ENCODE measurements at places on chromosomes 1 and 21. TPM values are rescaled to one million over a fixed set of nuclear protein-coding genes. Genes with fewer than 3 reads are reported as not detected.
A peak's percentile ranks its signal among the peaks of the same experiment; 100 is the strongest.

DNA sequence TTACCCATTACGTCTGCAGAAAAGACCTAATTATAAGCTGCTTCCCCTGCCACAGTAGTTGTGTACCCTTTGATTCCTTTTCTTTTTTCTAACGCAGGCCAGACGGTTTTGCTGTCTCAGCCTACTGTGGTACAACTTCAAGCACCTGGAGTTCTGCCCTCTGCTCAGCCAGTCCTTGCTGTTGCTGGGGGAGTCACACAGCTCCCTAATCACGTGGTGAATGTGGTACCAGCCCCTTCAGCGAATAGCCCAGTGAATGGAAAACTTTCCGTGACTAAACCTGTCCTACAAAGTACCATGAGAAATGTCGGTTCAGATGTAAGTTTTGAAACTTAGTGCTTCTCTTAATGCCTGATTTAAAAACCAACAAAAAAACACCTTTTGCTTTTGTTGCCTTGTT lies 35.8 kb downstream of the ATF6 start:
- H3K27ac ChIP-seq, result no peak overlapping the region
- no peak overlapping the region for H3K4me3 ChIP-seq
- no peaks in the 10 kb centered on the region for H3K27me3 ChIP-seq
- peaks cover 23% of the 10 kb centered on the region for H3K4me1 ChIP-seq
- peaks cover 41% of the 10 kb centered on the region for H3K36me3 ChIP-seq

GRCh38 chr1:43912607-43913006 lies 21.0 kb upstream of the ARTN start:
- no peaks in the 10 kb centered on the region for H3K4me1 ChIP-seq
- H3K4me3 ChIP-seq, result no peak overlapping the region
- H3K36me3 ChIP-seq, result no peaks in the 10 kb centered on the region

DNA sequence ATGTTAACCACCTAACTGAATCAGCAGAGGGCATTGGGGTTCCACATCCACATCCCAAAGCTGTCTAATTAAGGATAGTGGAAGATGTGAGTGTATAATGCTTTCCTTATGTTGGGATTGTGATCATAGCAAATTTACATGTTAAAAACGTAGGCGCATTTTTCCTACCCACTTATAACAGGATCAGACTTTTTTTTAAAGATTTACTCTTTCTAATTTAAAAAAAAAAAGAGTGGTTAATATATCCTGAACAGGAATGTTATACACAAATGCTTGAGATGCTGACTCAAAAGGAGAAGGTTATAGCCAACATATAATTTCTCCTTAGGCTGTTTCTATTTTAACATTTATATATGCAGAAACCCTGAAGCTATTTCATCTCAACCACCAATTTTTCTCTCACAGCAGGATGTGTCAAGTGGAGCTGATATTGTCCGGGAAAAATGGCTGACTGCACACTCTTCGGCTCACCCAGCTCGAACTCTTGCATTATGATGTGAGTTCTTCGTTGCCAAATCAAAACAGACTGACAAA lies 40.3 kb downstream of the RGS5 start:
- H3K4me1 ChIP-seq, result no peaks in the 10 kb centered on the region
- DNase-seq, result no peak
- H3K36me3 ChIP-seq, result peaks cover 8% of the 10 kb centered on the region
- H3K27me3 ChIP-seq, result no peaks in the 10 kb centered on the region

- H3K4me1 ChIP-seq, result peaks cover 3% of the 10 kb centered on the region
- no peaks in the 10 kb centered on the region for H3K36me3 ChIP-seq
- no peak within 1 kb of the TSS for H3K27ac ChIP-seq
- H3K27me3 ChIP-seq, result peaks cover 45% of the 10 kb centered on the region
These were observed at the start of gene IGSF3 for GRCh38 chr1:116667575-116668105. TSS of gene IGSF3 (minus strand) at chr1:116667733. CDS start at chr1:116666326, 1,407 bp downstream.

- no peaks in the 10 kb centered on the region for H3K27me3 ChIP-seq
- DNase-seq, result no peak
- H3K4me1 ChIP-seq, result no peaks in the 10 kb centered on the region
- H3K4me3 ChIP-seq, result no peak overlapping the region
These were observed 519.5 kb upstream of the CAMK1G start for GRCh38 chr1:209063767-209064659.

The SLFNL1 gene
- 0.10 TPM for total RNA-seq

- no peak for DNase-seq
- no peak overlapping the region for H3K4me3 ChIP-seq
- H3K36me3 ChIP-seq, result no peaks in the 10 kb centered on the region
- no peaks in the 10 kb centered on the region for H3K27me3 ChIP-seq
These were observed 101.8 kb downstream of the NFIA start for GRCh38 chr1:61184040-61184713.

The BSND gene
- total RNA-seq, result not detected

- H3K27me3 ChIP-seq, result peaks cover 3% of the 10 kb centered on the region
- no peak overlapping the region for H3K4me3 ChIP-seq
- DNase-seq, result no peak
- H3K27ac ChIP-seq, result no peak overlapping the region
- H3K36me3 ChIP-seq, result no peaks in the 10 kb centered on the region
These were observed 233.9 kb upstream of the CAMK1G start for GRCh38 chr1:209349363-209350308.

The KRTAP11-1 gene
- total RNA-seq, result not detected

- H3K4me1 ChIP-seq, result peaks cover 46% of the 10 kb centered on the region
- peak overlapping the region; percentile 84 for H3K27ac ChIP-seq
- DNase-seq, result no peak
These were observed 714 bp upstream of the AKIRIN1 start for GRCh38 chr1:38990386-38990737.

The RABGAP1L gene
- 16.6 TPM for total RNA-seq

The NTNG1 gene
- total RNA-seq, result not detected

- DNase-seq, result peak; percentile 45
- no peak overlapping the region for H3K4me3 ChIP-seq
- peaks cover 7% of the 10 kb centered on the region for H3K27me3 ChIP-seq
- H3K36me3 ChIP-seq, result no peaks in the 10 kb centered on the region
These were observed 197.0 kb upstream of the UBE2U start for GRCh38 chr1:64006276-64007051.
